Hematopoietic multipotent progenitor cell treated with erythropoietin and hydrocortisone succinate and interleukin-3 and kit ligand, for 8 days (in vitro differentiated cells): ENCODE measurements at places on chromosomes 5 and 9.

DNA sequence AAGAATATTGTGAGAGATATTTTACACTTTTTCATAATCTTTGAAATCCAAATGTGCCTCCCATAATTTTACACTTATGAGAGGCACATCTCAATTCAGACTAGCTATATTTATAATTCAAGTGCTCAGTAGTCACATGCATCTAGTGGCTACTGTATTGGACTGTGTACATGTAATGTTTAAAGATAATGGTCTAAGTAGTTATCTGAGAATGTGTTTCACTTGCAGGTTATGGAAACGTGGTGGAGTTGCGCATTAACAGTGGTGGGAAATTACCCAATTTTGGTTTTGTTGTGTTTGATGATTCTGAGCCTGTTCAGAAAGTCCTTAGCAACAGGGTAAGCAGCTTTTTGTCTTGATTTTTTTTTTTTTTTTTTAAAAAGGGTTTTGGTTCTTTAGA is 28.8 kb downstream of the G3BP1 start:
- no peak for DNase-seq

- no peak for DNase-seq
These were observed 107.8 kb upstream of the ATP10B start for GRCh38 chr5:160959804-160960203.

GRCh38 chr9:77455312-77455927 is 192.7 kb downstream of the GNA14 start:
- peak; percentile 73 for DNase-seq

DNA sequence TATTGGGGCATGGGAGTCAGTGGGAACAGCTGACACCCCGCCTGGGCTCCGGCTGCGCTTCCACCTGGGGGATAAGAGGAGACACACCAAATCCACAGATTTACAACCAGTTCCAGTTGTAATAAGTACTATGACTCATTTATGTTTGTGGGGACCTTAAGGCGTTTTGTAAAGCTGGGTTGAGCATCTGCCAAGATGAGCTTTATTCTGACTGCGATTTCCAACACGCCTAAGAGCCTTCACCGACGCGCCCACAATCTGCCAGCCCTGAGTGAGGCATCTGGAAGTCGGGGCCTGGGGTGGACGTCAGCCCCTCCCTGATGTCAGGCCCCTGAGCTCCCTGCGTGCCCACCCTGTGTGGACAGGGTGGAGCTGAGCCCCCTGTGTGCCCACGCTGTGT is 14.3 kb upstream of the LHX3 start:
- no peak for DNase-seq

DNA sequence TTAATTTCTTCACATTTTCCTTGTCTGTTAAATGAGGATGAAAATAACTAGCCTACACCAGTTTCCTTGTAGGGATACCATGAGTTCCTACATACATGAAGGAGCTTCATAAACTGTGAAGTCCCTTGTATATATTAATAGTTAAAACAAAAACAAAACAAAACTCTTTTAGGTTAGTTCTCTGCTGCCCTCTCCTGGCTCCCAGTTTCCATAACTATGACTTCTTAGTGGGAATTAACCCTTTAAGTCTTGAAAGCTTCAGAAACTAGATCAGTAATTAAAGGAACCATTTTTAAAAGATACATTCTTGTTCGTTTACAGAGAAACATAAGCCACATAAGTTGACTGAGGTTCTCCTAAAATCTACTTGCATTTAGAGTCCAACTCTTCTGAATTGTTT is 500.0 kb upstream of the C9orf72 start:
- DNase-seq = peak; percentile 38

DNA sequence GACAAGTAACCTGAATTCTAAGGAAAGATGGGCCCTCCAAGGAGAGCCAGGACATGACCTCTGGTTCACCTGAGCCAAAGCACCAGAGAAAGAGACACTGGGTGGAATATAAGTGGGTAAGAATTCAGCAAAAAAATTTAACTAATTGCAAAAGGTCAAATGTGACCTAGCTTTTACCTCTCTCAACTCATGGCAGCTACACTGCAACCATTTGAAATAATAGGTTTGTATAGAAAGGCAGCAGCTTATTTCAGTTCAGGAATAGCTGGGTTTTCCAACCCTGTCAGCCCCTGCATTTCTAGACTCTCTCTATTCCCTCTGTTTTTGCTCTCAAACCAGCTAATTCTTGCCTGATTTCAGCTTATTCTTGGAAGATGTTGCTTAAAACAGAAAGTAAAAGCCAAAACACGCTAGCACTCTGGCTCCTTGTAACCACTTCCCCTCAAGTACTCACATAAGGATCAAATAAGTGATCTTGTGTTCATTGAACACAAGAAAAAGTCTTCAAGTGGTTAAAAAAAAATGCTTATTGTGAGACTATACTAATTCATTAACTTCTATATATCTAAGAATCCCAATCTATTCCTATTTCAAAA is 101.1 kb upstream of the NR4A3 start:
- DNase-seq = no peak

- DNase-seq = no peak
These were observed 20.2 kb downstream of the SLC22A5 start for GRCh38 chr5:132389585-132390286.

- DNase-seq = peak; percentile 16
These were observed 975 bp downstream of the OCLN start for GRCh38 chr5:69493396-69494133.
